H9 (cell line): ENCODE measurements at places on chromosomes 12 and 14. TPM values are rescaled to one million over a fixed set of nuclear protein-coding genes. Genes with fewer than 3 reads are reported as not detected.
A peak's percentile ranks its signal among the peaks of the same experiment; 100 is the strongest.

DNA sequence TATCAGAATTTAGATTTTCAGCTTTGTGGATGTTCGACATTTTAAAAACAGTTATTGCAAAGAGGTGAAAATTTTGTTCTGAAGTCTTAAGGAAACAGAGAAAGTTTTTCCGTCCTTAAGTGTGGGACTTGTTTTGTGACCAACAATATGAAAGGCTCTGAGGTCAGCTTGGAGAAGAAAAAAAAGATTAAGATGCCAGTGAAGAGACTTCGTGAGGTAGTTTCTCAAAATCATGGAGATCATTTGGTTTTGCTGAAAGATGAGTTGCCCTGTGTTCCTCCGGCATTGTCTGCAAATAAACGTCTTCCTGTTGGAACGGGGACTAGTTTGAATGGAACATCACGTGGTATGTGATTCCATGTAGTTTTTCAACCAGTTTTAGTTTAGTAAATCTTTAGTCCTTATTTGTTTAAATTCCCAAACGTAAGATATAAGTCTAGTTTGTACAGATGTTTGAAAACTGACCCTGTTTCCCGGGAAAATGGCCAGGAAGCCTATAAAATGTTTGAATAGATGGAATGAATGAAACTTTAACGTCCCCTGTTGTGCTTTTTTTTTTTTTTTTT, 682 bp downstream of the KIAA0586 start:
- no peak for DNase-seq

DNA sequence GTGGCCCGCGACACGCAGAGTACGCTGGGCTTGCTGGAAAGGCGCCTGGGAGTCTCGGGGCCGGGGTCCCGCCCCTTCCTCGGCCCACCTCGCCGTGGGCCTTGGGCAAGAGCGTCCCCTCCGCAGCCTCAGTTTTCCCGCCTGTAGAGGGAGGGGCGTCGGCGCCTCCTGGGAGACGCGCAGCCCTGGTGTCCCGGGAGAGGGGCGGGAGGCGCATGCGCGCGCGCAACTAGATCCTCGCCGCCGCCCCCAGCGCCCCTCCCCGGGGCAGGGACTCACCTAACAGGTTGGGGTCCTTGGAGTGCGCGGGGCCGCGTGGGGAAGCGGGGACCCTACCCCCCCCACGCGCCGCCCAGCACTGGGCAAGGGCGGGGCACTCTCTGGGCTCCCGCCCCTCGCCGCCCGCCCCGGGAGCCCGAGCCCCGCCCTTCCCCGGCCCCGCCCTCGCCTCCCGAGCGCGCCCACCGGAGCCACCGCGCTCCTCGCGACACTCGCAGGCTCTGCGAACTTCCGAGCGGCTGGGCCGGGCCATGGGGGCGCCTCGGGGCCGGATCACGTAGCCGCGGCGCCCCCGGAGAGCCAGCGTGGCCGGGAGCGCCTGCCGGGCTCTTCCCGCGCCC, at the start of gene KIF26A:
KIF26A (plus strand) TSS at position 490 of the 620 bp plus-strand sequence. CDS start 136 bp downstream, outside the sequence.
- peak; percentile 79 for DNase-seq

- DNase-seq = no peak
Observed at GRCh38 chr12:89948271-89949175, 239.9 kb upstream of the ATP2B1 start.

- DNase-seq = no peak
Observed at GRCh38 chr12:82203086-82203485, 155.1 kb downstream of the CCDC59 start.

GRCh38 chr12:56034586-56035332, 7.0 kb upstream of the RPS26 start:
- DNase-seq = no peak

GRCh38 chr12:29960122-29960521, 176.4 kb upstream of the TMTC1 start:
- no peak for DNase-seq

DNA sequence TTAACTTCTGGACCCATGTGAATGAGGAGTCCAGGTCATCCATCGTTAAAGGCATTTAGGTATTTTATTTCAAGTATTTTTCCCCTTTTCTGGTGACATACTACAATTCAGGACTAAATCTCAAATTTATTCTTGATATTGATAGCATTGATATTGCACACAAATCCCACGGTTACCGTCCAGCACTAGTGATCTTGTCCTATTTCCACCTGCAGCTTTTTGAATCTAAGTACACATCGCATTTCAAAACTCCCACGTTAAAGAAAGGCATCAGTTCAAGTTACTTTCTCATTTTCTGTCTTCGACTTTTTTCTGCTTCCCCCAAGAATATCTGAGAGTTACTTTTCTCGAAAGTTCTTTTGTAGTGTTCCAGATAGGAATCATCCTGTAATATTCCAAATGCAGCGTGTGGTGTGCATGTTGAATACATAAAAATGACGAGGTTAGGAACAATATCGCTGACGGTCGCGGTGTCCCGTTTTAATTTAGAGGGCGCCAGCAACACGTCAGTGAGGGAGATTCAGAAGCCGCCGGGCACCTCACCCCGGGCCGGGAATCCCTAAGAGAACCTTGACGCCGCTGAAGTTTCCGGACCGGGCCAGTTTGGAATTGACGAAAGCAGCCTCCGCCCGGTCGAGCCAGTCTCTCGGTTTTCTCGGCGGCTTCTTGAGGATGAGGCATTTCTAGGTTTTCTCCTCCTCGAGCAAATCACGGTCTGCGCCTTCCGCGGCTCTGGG, 569 bp upstream of the RGS6 start:
- DNase-seq = no peak

DNA sequence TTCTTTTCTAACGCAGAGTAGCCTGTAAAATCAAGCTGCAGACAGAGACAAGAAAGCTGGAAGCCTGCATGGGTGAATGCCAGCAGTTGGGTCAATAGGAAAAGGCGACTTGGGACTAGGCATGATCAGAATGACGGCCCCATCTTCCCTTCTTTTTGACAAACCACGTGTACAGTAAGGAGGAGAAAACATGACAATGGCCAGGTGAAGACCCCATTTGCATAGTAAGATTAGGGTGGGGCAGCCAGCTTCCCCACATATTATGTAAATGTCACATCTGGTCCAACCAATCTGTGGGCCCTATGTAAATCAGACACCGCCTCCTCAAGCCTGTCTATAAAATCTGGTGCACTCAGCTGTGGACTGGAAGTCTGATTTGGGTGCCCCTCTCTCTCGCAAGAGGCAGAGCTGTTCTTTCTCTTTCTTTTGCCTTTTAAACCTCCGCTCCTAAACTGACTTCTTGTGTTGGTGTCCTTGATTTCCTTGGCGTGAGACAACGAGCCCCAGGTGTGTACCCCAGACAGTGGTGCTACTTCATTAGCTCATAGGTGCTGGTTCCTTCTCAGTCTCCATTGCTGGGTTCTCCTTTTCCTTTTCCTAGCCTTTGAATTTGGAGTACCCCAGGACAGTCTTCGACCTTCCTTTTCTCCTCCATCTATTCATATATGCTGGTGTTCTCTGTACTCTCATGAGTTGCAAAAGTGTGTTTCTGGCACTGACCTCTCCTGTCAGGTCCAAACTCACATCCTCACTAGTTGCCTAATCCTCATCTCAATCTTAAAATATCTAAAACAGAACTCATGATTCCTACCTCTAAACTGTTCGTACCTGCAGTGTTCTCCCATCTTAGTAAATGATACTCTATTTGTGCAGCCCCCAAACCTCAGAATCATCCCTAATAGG, 9.4 kb upstream of the DHRS7 start:
- no peak for DNase-seq

ACVRL1 gene
- not detected in 2 replicates for total RNA-seq

LHX5 gene
- total RNA-seq = 1.9 and 2.1 TPM in 2 replicates

CLECL1 gene
- total RNA-seq = not detected in 2 replicates
